ENCODE measurements at places on chromosomes 4 and X.

DNA sequence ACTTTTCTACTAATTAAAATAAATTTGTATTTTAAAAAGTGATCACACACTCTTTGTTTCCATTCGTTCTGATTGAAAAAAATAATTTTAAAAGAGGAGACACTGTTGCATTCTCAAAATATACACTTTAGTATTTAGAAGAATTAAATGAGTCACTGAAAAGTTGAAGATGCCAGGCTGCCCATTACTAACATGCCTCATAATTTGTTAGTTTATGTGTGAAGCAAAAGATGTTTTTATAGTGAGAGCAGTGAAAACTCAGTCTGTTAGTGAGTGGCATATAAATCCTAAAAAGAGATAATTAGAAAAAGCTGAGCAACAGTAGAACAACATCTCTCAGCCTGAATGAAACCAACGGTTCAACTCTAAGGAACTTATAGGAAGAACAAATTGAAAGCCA lies 143.4 kb downstream of the CDS1 start:
- ATAC-seq: no peak

DNA sequence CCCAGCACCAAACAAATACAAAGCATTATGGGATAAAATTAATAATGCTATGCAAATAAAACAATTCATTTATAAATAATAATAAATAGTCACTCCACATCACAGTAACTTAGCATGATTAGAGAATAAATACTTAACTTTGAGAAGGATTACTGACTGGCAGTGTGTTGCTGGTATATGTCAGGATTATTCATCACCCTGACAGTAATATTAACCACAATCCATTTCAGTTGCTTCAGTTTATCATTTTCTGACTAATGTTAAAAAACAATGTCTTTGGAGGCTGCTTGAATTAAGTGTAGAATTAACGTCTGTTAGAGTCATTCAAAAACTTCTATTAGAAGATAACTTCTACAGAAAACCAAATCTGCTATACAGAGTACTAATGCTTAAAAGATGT lies 124.1 kb upstream of the MAB21L2 start:
- ATAC-seq: no peak

DNA sequence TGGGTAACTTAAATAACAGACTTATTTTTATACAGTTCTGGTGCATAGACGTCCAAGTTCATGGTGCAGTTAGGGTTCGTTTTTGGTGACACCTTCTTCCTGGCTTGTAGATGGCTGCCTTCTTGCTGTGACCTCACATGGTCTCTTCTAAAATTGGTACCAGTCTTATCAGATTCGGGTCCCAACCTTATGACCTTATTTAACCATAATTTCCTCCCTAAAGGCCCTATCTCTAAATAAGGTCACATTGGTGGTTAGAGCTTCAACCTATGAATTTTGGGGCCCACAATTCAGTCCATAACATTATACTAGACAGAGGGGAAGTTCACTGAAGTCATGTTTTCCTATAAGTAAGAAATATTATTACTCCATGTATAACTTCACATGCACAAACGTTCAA lies 128.0 kb downstream of the CFAP299 start:
- ATAC-seq: no peak

GRCh38 chr4:153488006-153488891 lies 22.1 kb downstream of the TMEM131L start:
- no peak for ATAC-seq

DNA sequence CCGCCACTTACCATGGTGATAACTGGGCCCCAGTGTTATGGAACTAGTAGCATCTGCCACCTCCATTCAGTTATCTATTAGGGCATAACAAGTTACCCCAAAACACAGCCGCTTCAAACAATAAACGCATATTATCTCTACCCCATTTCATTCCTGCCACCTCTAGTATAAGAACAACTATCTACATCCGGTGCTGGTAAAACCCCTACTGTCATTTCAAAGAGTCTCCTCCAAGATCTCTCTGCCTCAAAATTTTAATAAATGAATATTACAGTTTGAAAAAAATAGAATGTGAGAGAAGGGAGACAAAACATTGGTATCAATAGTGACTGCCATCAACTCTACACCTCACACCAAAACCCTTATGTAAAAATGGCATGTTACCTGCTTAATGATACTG lies 35.5 kb upstream of the RBPJ start:
- no peak for ATAC-seq

DNA sequence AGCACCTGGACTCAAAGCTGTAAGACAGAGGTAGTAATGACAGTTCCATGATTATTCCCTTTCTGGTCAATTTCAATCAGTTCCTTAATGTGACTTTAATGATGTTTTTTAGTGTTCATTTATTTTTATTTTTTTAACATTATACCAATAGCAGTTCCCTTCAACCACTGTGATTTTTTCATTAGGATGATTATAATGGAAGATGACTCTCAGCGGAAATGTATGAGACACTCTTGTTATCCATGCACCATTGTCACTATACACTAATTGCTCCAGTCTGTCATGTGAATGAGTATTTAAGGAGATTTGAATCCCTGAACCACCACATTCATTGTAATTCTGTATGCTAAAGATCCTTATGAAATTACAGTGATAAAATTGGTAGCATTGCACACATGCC lies 2102.3 kb upstream of the AGA start:
- ATAC-seq: no peak

Data from SK-N-SH treated with all-trans-retinoic acid at 6 μM for 48 hours (cell line).